ENCODE measurements at places on chromosomes 2 and 18.
A peak's percentile ranks its signal among the peaks of the same experiment; 100 is the strongest.

DNA sequence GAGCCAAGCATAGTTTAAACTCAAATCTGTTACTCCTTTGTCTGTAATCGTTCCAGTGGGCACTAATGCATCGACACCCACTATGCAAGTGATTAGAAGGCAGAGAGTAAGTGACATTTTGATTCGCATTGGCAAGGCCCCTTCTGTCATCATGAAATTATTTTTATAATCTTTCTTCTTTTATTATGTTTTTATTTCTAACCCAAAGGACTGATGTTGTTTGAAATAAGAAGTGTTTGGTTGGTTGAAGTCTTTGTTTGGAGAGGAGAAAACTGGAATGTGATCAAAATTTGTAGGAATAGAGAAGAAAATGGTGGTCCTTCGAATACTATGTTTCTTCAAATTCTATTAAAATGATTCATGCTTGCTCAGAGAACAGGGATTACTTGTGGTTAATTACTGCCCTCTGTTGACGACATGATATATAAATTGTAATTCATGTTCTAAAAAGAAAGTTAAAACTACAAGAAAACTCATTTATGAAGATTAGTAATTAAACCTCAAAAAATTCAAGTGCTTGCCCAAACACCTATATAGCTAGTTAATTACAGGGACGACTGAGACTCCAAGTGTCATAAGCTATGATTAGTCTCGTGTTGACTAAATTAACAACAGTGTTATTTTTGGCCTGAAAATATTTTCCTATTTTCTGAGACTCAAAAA, 26.4 kb upstream of the TFPI start:
- DNase-seq: peak; percentile 74

DNA sequence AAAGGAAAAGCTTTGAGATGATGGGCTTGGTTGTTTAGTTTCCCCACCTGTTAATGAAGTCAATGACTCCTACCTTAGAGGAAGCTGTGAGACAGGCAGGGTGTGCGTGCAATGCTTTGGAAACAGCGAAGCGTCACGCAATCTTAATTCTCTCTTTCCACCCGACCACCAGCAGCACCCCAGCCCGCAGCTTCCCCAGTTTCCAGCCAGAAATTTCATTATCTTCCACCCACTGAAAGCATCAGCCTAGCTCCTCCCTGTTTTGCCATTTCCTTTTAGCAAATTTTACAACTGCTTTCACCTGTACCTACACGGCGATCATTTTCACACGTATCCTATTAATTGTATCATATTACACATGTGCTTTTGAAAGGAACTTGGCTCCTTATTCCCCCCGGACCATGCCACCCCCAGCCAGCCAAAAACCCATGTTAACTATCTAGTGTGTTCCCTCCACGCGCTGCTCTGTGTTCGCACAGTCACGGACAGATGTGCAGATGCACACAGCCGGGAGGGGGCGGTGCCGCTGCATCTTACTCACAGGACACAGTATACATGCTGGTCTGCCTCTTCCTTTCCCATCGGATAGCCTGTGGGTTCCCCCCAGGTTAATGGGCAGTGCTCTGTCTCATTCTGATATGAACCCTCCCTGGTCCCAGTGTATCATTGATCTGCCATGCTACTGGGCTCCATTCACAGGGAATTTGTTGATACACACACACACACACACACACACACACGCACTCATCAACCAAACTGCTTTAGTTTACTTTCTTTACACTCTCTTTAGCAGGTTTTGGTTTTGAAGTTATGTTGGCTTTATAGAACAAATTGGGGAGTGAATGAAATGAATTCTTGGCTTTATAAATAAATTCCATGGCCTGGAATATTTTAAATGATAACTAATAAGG, 22.4 kb downstream of the CYP27C1 start:
- peak; percentile 64 for DNase-seq

DNA sequence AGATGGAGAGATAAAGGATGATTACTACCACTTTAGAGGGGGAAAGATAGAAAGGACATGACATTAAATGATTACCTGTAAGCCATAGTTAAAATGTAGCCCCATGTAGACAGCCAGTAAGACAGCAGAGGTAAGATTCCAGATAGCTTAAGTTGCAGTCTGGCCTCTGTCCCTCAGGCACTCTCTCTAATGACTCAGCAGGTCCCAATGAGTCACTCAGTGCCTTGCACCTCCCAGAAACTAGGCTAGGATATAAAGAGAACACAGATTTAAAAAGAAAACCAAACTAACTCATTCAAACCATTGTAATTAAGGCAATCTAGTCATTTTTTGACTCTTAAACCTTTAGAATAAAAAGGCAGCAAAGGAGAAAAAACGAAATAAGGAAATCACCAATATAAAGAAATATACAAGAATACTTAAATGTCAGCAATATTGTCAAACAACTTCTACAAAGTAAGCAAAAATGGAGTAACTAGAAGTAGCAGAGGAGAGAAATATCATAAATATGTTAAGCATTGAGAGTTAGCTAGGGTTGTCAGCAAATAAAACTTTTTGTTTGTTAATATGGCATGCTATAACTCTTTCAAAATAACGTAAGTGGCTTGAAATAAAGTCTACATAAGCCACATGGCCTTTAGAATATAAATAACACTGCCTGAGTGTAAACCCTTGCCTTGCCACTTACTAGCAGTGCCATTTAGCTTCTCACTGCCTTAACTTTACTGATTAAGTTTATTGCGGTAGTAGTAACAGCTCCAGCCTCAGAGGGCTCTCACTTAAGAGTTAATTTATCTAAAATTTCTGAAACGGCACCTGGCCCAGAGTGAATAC, 48.5 kb downstream of the SOCS6 start:
- peak; percentile 89 for DNase-seq

GRCh38 chr18:12458771-12459170, 51.0 kb downstream of the PRELID3A start:
- DNase-seq: no peak

DNA sequence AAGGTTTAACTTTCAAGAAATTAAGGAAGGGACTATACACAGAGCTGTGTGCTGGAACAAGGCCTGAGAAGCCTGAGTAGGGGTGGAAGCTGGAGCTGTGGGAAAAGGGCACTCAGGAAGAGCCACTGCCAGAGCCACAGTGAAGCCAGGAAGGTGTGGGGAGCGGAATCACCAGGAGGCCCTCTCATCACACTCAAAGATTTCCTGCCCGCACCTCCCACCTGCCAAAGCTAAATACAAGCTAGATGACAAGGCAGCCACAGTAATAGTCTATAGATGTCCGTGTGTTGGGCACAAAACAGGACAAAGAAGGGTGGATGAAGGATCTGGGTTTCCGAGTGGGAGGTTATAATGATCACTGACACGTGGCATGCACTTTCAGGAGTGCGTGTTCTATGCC, 126.0 kb downstream of the ZNF532 start:
- no peak for DNase-seq

- no peak for DNase-seq
Observed at GRCh38 chr18:23213200-23213599, 77.9 kb downstream of the CABLES1 start.

GRCh38 chr2:182904844-182905243, 38.4 kb upstream of the FRZB start:
- no peak for DNase-seq

DNA sequence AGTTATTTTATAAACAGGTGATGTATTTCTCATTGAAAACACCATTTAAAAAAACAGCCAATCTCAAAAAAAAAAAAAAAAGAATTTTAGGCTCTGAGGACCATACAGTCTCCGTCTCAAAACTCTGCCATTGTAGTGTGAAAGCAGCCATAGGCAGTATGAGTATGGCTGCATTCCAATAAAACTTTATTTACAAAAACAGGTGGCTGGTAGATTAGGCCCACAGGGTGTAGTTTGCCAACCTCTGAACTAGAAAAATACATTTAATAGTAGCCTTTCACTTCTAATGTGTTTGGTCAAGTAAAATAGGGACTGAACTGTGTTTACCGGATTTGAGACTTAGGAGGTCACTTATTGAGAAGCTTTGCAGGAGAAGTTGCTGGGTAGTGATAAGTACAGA, 19.2 kb downstream of the RMDN2 start:
- DNase-seq: no peak

GRCh38 chr2:5493256-5493655, 198.9 kb upstream of the SOX11 start:
- no peak for DNase-seq

DNA sequence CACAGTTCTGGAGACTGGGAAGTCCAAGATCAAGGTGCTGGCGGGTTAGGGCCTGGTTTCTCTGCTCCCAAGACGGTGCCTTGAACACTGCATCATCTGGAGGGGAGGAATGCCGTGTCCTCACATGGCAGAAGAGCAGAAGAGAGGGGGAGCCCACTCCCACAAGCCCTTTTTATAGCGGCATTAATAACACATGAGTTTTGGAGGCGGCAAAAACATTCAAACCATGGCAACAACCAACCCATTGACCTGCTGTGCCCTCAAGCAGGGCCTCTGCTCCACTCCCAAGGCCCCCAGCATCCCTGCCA, 62.0 kb downstream of the SMAD7 start:
- DNase-seq: no peak

GRCh38 chr18:68662754-68663153, 52.2 kb downstream of the TMX3 start:
- peak; percentile 67 for DNase-seq

DNA sequence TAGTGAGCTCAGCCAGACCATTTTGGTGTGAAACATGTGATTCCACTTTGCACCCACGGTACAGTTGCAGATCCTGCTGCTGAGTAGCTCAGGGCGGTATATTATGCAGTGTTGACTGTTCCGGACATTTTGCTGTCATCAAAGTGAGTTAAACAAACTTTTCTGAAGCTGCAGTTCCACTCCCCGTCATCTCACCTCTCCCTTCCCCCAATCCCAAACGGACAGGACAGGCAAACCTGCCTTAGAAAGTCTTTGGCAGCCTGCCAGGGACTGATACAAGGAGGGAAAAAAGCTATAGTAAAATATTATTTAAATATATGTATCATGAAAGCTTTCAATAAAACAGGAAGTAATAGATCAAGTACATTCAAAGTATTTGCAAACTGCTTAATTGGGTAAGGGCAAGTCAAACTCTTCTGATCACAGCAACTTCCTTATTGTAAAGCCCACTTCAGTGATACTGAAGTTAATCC, 35.5 kb upstream of the SP5 start:
- DNase-seq: no peak

DNA sequence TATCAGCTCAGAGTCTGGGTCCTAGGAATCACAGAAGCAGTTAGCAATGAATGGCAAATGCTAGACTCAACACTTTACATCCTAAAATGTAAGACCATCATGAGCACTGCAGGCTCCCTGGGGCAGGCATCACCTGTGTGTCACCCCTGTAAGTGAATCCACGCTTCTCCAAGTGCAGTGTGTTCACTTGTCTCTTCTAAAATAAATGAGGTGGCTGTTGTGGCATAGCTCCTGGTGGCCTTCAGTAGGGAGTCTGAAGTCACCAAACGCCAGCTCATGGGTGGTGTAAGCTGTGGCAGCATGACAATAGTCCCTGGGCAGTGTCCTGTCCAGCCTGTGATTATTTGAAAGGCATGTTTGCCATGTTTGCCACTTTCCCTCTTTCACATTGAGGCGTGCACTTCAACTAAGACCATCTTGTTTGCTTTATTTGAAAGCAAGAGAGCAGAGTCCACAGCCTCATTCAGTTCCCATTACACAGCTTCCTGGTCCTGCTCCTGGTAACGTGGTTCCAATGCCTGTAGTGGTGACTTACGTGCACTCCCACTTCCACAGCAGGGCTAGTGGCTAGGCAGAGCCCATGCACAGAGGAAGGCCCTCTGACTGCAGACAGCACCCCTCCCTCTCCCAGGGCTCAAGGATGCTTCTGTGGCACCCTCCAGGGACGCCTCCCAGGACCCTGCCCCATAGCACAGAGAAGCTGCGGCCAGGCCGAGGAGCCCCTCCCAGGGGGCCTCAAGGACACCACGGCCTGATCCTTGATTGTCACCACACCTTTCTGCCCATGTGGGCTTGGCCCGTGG, 24.3 kb downstream of the COA5 start:
- no peak for DNase-seq

GRCh38 chr2:149004836-149005235, 33.7 kb upstream of the LYPD6B start:
- DNase-seq: peak; percentile 30

- DNase-seq: no peak
Observed at GRCh38 chr2:74886811-74887210, 52.9 kb downstream of the HK2 start.

- no peak for DNase-seq
Observed at GRCh38 chr2:119481501-119482455, 42.5 kb downstream of the SCTR start.

GRCh38 chr18:34999756-35000289, 41.4 kb upstream of the MAPRE2 start:
- no peak for DNase-seq

GRCh38 chr2:41460661-41461060, 587.2 kb upstream of the PKDCC start:
- DNase-seq: peak; percentile 1

Measured in fibroblast of skin of right biceps (primary cell).